ENCODE measurements at places on chromosomes 13 and 19. TPM values are rescaled to one million over a fixed set of nuclear protein-coding genes. Genes with fewer than 3 reads are reported as not detected.

Gene DKKL1
- total RNA-seq, result 9.9 TPM

Gene ZNF442
- 4.3 TPM for total RNA-seq

Gene GZMM
- 0.40 TPM for total RNA-seq

Gene CD70
- total RNA-seq, result not detected

Gene CLEC11A
- 34.4 TPM for total RNA-seq

Gene CGB8
- total RNA-seq, result 0.29 TPM

GRCh38 chr13:39557285-39557955 is 45.6 kb downstream of the LHFPL6 start:
- H3K36me3 ChIP-seq, result peaks cover 3% of the 10 kb centered on the region
- no peak for DNase-seq
- no peak overlapping the region for H3K4me3 ChIP-seq

- no peak overlapping the region for H3K27ac ChIP-seq
- peaks cover 11% of the 10 kb centered on the region for H3K27me3 ChIP-seq
Measured at GRCh38 chr13:36057041-36057440, 74.1 kb downstream of the DCLK1 start.

GRCh38 chr13:113837560-113838355 is 26.1 kb downstream of the GAS6 start:
- peaks cover 18% of the 10 kb centered on the region for H3K4me1 ChIP-seq
- H3K27ac ChIP-seq, result peak overlapping the region; percentile 97
- DNase-seq, result no peak
- H3K27me3 ChIP-seq, result no peaks in the 10 kb centered on the region
- H3K36me3 ChIP-seq, result peaks cover 6% of the 10 kb centered on the region

- no peaks in the 10 kb centered on the region for H3K36me3 ChIP-seq
- H3K27ac ChIP-seq, result no peak overlapping the region
- H3K4me3 ChIP-seq, result no peak overlapping the region
- DNase-seq, result no peak
- H3K27me3 ChIP-seq, result peaks cover 16% of the 10 kb centered on the region
Measured at GRCh38 chr19:9939301-9939913, 3.1 kb upstream of the OLFM2 start.

GRCh38 chr13:91813253-91813652 is 414.8 kb downstream of the GPC5 start:
- no peak overlapping the region for H3K4me3 ChIP-seq
- no peaks in the 10 kb centered on the region for H3K36me3 ChIP-seq
- peaks cover 70% of the 10 kb centered on the region for H3K4me1 ChIP-seq
- no peak for DNase-seq

- no peak overlapping the region for H3K27ac ChIP-seq
- H3K4me3 ChIP-seq, result no peak overlapping the region
- H3K27me3 ChIP-seq, result peaks cover 49% of the 10 kb centered on the region
- H3K4me1 ChIP-seq, result peaks cover 20% of the 10 kb centered on the region
- DNase-seq, result no peak
Measured at GRCh38 chr19:46488551-46488950, 7.1 kb downstream of the PNMA8B start.

- no peak overlapping the region for H3K4me3 ChIP-seq
- H3K36me3 ChIP-seq, result no peaks in the 10 kb centered on the region
- H3K4me1 ChIP-seq, result peaks cover 5% of the 10 kb centered on the region
Measured at GRCh38 chr13:112175162-112176075, 108.5 kb downstream of the SOX1 start.

GRCh38 chr19:50894478-50895356 is 16.5 kb downstream of the KLK4 start:
- H3K27ac ChIP-seq, result no peak overlapping the region
- no peaks in the 10 kb centered on the region for H3K36me3 ChIP-seq
- no peak for DNase-seq
- no peaks in the 10 kb centered on the region for H3K4me1 ChIP-seq
- no peak overlapping the region for H3K4me3 ChIP-seq
- H3K27me3 ChIP-seq, result peaks cover 68% of the 10 kb centered on the region

GRCh38 chr13:42040730-42041010 is 7.8 kb upstream of the DGKH start:
- peaks cover 15% of the 10 kb centered on the region for H3K4me1 ChIP-seq
- H3K27me3 ChIP-seq, result peaks cover 52% of the 10 kb centered on the region
- H3K36me3 ChIP-seq, result no peaks in the 10 kb centered on the region
- no peak overlapping the region for H3K27ac ChIP-seq
- DNase-seq, result no peak

- DNase-seq, result no peak
- H3K4me3 ChIP-seq, result no peak overlapping the region
- peaks cover 4% of the 10 kb centered on the region for H3K4me1 ChIP-seq
- no peaks in the 10 kb centered on the region for H3K27me3 ChIP-seq
- peaks cover 36% of the 10 kb centered on the region for H3K36me3 ChIP-seq
- no peak overlapping the region for H3K27ac ChIP-seq
Measured at GRCh38 chr19:40335101-40335500, 13.1 kb downstream of the C19orf47 start.

DNA sequence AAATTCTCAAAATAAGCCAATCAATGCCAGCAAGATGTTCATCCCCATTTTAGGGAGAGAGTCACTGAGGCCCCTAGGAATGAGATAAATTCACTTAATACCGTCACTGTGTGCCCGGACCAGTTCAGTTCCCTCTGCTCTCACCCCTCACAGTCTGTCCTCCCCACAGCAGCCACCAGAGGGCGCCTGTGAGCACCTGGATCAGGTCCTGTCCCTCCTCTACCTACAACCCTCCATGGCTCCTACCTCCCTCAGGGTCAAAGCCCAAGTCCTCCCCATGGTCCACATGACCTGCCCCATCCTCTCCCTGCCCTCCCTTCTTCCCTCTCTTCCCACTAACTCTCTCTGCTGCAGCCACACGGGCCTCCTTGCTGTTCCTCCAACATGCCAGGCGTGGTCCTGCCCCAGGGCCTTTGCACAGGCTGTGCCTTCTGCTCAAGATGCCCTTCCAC is 42.0 kb upstream of the NFIC start:
- H3K36me3 ChIP-seq, result no peaks in the 10 kb centered on the region
- no peak overlapping the region for H3K27ac ChIP-seq
- H3K4me1 ChIP-seq, result no peaks in the 10 kb centered on the region
- DNase-seq, result no peak

Data from mesothelial cell of epicardium (in vitro differentiated cells).